ENCODE measurements at places on chromosomes 13 and 19.
A peak's percentile ranks its signal among the peaks of the same experiment; 100 is the strongest.

DNA sequence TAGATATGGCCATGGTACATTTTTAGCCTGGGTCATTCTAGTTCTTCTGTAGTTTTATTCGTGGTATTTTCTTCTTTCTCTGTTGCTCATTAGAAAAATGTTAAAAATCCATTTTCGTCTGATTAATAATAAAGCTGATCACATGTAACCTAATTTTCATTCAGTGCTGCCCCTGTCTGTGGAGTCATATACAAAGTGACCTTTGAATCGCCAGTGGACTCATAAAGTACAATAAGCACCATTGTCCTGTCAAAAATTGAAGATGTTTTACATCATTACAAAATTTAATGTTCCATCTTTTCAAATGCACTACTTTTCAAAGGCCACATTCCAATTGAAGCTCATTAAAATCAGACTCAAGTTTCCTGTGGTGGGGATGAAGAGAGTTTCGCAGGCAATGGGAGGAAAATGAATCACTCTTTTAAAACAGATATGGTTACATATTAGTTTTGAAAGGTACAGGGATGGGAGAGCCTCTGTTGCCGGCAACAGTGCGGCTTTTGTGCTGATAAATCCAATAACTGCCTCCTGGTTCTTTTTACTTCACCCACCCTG is 205.4 kb downstream of the ZNF536 start:
- DNase-seq = no peak

GRCh38 chr13:107788464-107789165 is 426.7 kb downstream of the LIG4 start:
- no peak for DNase-seq

DNA sequence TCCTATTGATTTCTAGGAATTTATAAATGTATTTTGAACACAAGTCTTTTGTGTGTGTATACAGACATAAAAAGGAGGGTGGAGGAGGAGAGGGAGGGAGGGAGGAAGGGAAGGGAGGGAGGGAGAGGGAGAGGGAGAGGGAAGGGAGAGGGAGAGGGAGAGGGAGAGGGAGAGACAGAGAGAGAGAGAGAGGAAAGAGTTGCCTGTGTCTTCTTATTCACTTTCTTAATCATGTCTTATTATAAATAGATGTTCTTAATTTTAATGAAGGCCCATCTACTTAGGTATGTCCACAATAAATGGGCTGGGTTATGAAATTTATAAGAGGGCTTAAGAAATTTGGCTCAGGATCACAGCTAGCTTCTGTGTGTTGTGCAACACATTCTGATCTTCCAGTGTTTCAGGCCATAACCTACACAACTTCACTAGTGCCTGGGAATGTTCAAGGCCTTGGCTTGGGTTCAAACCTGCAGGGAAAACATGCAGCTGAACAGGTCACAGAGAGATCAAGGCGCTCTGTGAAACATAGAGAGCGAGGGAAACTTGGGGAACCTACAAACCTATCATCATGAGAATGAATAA is 39.3 kb downstream of the ZNF45 start:
- no peak for DNase-seq

DNA sequence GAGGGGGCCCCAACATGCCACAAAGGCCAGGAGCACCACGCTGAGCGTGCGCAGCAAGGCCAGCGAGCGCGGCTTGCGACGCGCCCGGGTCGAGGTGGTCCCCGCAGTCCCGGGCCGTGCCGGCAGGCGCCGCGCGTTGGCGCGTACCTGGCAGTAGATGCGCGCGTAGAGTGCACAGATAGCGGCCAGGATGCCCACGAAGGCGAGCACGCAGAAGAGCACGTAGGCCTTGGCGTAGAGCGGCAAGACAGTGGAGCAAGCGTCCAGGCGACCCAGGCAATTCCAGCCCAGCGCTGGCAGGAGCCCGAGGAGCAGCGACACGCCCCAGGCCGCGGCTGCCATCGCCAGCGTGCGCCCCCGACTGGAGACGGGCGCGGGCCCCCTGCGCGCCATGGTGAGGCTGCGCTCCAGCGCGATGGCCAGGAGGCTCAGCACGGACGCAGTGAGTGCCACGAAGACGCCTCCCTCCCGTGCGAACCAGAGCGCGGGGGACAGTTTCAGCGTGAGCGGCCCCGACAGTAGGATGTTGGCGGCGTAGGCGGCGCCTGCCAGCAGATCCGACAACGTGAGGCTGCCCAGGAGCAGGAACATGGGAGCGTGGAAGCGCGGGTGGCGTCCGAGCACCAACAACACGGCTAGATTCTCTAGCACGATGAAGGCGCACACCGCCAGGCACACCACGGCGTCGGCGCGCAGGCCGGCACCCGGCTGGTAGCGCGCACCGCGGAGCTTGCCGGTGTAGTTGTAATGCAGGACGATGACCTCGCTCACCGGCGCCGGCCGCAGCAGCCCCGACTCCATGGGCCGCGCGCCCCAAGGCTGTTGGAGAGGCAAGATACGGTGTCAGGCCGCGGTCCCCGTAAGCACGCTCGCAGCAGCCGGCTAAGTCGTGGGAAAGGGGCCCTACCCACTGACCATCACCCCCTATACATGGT is 2.8 kb downstream of the S1PR5 start:
- DNase-seq = no peak

DNA sequence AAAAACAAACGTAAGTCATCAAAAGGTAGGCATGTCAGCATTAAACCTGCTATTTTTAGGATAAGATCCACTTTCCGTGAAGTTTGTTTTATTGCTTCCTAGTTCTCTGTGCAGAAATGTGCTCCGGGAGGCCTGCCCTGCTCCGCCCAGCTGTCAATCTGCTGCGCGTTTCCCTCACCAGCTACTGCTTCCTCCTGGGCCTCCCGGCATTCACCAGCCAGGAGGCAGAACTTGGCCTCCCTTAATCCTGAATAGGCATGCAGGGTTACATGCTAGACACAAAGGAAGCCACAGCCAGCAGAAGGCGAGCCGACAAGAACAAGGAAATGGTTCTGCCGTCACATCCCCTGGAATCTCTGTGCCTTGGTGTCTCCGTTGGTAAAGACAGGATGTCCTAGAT is 386.2 kb downstream of the IRS2 start:
- DNase-seq = no peak

DNA sequence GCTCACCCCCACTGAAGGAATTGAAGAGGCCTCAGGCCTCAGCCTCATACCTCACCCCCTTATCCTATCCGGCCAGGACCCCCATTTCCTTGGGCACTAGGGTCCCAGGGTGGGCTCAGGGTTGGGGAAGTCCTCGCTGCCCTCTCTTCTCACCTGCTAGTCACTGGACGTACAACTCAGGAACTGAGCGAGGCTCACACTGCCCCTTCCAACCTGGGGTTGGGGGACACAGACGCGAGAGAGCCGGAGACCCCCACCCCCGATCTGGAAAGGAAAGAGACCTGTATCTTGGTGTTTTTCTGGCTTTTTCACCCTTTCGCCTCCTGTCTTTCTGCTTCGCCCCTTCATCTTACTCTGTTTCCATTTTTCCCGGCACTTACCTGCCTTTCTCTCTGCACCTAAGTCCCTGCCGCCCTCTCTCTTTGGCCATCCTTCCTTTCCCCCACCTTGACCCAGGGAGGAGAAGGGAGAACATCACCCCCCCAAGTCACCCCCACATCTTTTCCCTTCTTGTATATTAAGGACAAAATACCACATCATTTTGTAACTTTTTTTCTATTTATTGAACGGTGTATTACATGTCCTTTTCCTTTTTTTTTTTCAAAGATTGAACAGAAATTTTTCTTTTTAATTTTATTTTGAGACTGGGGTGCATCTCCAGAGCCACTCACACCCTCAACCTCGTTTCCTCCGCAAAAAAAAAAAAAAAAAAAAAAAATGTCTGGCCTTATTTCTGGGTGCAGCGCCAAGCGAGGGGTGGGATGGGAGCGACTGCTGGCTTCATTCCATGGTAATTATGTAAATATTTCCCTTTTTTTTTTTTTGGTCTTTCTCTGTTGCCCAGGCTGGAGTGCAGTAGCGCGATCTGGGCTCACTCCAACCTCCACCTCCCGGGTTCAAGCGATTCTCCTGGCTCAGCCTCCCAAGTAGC is 36.6 kb downstream of the ZSWIM4 start:
- no peak for DNase-seq

DNA sequence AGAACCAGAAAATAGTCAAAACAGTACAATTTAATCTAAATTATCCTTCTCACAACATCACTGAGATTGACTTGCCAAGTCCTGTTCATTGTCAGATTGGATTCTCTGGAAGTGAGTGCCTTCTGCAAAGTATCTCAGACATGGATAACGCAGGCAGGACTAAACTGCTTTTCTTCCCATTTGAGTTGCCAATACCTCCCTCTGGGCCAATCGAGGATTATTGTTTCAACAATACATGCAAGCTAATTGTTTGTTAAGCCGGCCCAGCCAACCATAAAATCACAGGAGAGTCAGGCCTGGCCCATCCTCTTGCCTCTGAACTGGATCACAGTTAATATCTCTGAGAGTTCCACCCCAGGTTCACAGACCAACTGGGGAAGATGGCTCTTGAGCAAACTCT is 240.0 kb downstream of the ENOX1 start:
- no peak for DNase-seq

- DNase-seq = no peak
Observed at GRCh38 chr13:98975822-98976261, 2.0 kb downstream of the DOCK9 start.

- DNase-seq = no peak
Observed at GRCh38 chr13:29165840-29166239, 345.7 kb downstream of the MTUS2 start.

DNA sequence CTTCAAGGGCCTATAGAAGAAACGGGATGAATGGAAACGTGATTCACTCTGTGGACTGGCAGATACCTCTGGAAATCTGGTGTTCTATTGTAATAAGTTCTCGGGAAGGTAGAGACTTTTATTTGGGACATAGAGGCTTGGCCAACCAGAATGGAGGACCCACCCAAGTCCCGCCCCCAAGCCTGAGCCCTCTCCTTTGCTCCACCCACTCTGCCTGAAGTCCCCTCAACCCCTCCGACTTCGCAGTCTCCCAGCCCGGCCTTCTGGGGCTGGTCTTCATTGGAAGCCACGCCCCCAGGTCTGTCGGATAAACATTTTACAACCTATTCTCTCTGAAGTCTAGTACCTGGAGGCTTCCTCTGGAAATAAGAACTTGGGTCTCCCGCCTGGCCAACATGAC is 16.9 kb downstream of the FBXL12 start:
- no peak for DNase-seq

GRCh38 chr13:26837997-26838396 is 77.4 kb upstream of the GPR12 start:
- no peak for DNase-seq

DNA sequence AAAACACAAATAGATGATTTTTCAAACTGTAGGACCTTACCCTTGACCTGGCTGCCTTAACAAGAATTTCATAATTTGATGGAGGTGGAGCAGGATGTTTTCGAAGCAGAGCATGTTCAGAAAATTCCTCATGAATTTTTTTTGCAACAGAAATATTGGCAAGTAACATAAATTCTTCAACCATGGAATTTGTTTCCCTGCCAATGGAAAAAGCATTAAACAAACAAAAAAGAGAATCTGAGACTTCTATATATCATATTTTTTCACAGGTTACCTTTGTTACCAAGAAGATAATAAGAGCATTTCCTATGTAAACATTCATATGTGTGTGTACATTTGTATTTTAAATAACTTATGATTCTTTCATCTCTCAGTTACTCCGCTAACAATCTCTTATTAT is 18.3 kb downstream of the DIS3 start:
- no peak for DNase-seq

GRCh38 chr13:27170516-27171243 is 931 bp downstream of the USP12 start:
- no peak for DNase-seq

DNA sequence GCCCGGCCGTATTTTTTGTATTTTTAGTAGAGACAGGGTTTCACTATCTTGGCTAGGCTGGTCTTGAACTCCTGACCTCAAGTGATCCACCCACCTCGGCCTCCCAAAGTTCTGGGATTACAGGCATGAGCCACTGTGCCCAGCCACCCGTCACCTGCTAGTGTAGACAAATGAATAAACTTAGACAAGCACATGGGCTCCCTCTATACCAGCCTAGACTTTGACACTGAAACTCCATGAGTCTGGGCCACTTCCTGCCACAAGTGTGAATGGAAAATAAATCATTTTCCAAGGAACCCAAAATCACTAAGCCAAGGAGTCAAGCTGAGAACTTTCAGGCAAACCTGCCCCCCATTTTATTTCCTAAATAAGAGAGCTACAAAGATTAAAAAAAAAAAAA is 27.0 kb upstream of the TPT1 start:
- no peak for DNase-seq

GRCh38 chr19:18500799-18501198 is 21.1 kb downstream of the ELL start:
- DNase-seq = peak; percentile 46

DNA sequence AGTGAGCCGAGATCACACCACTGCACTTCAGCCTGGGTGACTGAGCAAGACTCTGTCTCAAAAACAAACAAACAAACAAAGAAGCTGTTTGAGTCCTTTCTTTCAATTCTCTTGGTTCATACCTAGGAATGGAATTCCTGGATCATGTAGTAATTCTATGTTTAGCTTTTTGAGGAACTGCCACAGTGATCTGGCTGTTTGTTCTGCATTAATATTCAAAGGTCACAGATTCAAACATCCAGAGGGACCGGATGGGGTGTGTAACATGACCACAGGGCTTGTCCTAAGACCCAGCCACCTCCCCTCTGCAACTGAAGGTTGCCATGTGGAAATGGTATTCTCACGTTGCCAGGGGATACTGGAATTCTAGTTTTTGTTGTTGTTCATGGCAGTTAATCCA is 10.2 kb downstream of the COLGALT1 start:
- DNase-seq = no peak

GRCh38 chr13:30725326-30726085 is 9.8 kb upstream of the ALOX5AP start:
- peak; percentile 91 for DNase-seq

GRCh38 chr13:44718467-44718866 is 142.3 kb upstream of the TSC22D1 start:
- no peak for DNase-seq

DNA sequence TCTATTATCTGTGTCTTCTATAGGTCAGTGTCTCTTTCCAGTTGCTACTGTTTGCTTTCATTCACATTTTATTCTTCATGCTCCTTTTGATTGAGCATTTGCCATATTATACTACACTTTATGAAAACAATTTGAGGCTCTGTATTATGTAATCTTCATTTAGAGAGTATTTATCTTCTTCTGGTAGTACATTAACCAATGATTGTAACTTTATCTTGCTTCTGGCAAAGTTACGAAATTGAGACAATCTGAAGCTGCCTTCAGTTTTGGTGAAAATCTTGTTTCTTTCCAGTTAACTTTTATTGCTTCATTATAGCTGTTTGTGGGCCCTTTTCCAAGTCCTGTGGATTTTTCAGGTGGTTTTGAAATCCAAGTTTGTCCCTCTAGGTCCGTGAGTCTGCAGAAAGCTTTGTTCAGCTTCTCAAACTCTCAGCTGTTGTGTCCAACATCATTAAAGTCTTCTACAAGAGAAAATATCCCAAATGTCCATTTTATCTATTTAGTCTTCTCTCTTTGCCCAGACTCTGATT is 1255.4 kb upstream of the SPRY2 start:
- no peak for DNase-seq

DNA sequence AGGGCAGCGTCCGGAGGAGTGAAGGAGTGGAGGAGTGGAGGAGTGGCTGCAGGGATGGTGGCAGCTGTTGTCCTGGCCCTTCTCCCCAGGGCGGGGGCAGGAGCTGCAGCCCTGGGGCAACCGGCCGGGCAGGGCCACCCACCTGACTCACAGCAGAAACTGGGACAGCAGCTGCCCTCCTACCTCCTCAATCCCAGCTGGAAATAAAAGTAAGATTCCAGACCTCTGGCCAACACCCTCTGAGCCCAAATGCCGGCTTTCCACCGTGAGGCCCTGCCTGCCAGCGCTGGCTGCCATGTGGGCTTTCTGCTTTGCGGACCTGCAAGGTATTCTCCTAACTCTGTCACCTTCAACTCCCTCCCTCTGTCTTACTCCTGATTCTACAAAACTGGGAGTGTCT is 3.3 kb upstream of the CLPP start:
- DNase-seq = no peak
